Ovary (tissue), 10 donors: ENCODE measurements at places on chromosomes 5 and 9.

- DNase-seq, result no peak
Observed at GRCh38 chr9:4959031-4959430, 26.0 kb upstream of the JAK2 start.

DNA sequence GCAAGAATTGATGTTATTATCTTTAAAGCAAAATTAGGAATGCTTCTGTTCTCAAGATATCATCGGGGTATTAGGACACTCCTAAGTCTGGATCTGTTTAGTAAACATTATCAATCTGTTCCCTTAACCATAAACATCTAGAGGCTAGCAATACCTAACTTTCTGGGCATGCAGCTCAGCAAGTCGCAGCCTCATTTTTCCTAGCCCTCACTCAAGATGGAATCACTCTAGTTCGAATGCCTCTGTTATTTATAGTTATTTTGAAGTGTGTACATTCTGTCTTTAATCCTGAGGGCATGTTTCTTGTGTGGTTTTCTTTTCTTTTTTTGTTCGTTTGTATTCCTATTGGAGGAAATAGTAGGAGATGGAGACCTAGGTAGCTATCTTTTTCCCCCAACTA lies 66.9 kb downstream of the FER start:
- DNase-seq, result no peak

- DNase-seq, result no peak
Observed at GRCh38 chr5:35902046-35902672, 36.3 kb downstream of the CAPSL start.

GRCh38 chr5:151086905-151087360 lies 6.1 kb upstream of the TNIP1 start:
- DNase-seq, result no peak

DNA sequence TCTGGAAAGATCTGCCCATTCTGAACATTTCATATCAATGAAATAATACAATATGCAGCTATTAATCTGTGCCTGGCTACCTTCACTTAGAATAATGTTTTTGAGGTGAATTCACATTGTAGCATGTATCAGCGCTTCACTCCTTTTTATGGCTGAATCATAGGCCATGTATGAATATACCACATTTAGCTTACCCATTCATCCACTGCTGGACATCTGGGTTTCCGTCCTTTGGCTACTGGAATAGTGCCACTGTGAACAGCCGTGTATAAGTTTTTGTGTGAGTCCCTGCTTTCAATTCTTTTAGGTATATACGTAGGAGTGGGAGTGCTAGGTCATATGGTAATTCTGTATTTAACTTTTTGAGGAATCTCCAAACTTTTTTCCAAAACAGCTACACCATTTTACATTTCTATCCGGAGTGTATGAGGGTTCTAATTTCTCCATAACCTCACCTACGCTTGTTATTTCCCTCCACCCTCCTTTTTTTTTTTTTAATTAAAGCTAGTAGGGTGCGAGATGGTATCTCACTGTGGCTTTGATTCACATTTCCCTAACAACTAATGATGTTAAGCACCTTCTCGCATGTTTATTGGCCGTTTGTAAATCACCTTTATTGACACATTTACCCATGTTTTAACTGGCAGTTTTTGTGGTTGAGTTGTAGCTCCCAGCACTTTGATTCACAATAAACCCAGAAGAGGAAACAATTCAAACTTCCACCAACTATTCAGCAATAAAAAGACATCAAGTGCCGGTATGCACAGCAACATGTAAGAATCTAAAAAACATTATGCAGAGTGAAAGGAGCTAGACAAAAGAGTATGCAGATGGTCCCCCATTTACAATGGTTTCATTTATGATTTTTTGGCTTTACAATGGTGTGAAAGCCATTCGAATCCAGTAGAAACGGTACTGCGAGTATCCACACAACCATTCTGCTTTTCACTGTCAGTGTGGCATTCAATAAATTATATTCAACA lies 8.1 kb downstream of the SEMA4D start:
- no peak for DNase-seq

DNA sequence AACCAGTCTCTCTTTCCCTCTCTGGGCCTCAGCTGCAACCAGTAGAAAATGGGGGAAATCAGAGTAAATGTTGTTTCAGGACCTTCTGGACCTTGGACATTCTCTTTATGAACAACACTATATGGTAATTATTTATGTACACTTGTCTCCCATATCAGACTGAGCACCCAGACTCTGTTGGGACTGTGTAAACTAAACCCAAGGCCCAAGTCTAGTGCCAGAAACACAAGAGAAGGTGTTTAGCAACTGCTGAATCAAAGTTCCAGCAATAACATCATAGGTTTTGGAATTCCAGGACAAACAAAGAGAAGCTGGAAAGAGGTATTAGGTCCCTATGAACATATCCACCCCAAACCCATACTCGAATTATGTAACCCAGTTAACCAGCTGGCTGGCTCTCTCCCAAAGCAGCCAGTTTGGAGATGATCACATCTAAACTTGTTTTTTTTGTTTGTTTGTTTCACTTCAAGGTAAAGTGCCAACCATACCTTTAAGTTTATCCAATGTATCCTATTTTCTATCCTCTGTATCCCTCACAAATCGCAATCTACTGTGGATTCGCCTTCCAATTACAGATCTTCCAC lies 1.9 kb upstream of the RNF38 start:
- DNase-seq, result no peak

DNA sequence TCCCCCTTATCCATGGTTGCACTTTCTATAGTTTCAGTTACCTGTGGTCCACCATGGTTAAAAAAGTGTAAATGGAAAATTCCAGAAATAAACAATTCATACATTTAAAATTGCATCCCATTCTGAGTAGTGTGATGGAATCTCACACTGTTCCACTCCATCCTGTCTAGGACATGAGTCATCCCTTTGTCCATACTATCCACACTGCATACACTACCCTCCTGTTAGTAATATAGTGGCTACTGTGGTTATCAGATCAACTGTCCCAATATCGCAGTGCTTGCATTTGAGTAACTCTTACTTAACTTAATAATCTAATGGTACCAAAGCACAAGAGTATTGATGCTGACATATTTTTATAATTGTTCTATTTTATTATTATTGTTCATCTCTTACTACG lies 100.7 kb downstream of the RAB3C start:
- no peak for DNase-seq

DNA sequence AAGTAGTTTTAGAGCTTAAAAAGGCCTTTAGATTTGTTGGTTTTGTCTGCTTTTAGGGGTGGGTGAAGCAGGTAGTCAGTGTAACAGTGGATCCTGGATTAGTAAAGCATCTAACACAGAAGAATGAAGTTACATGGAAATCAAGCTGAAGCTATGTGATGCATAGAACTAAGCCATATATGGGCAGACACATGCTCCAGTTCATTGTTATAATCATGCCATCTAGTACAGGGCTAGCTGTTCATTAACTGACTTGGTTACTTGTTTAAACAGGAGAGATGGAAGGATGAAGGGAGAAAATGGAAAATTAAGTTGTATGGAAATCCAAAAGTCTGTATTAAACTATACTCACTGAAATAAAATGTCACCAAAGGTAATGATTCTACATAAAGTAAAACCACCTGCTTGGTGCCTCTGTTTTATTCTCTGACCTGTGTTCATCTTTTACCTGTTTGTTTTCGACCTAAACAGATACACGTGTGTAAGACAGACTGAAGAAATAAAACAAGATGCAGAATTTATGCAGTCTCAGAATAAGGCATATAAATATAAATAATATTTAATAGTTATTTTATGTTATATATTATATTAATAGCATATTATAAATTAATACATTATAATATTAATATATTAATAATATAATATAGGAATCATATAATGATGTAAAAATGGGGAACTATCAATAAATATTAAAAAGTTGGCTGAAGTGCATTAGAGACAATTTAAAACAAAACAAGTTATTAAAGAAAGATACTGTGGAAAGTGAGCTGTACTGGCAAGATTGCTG lies 33.9 kb downstream of the MRPS30 start:
- no peak for DNase-seq

DNA sequence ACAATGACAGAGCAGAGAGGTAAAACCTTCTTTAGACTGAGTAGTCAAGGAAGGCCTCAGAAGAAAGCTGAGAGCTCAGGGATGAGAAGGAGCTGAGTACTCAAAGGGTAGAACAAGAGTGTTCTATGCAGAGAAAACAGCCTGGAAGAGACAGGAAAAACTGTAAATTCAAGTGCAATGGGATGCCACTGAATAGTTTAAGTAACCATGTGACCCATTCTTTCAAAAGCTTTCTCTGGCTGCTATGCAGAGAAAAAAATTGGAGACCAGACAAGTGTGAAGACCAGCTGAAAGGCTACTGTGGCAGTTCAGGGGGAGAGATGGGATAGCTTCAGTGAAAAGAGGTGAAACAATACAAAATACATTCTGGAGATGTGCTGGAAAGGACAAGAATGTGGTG lies 61.3 kb upstream of the RNF38 start:
- no peak for DNase-seq

- DNase-seq, result no peak
Observed at GRCh38 chr9:2307480-2307879, 292.3 kb downstream of the SMARCA2 start.

- no peak for DNase-seq
Observed at GRCh38 chr5:106601620-106602019, 1069.1 kb downstream of the EFNA5 start.

DNA sequence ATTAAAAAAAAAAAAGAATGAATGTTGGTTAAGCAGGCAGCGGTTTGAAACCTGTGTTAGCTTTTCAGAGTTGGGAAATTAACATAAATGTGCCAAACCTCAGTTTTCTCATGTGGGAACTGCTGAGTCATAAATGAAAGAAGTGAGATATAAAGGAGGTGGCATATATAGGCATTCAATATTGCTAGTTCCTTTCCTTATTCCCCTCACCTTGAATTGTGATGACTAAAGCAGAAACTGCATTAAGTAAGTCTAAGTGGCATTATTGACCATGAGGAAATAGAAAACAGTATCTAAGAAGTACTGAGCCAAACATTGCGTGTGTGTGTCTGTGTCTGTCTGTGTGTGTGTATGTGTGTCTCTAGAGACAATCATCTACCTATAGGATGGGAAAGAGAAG lies 691.2 kb downstream of the TLR4 start:
- no peak for DNase-seq

DNA sequence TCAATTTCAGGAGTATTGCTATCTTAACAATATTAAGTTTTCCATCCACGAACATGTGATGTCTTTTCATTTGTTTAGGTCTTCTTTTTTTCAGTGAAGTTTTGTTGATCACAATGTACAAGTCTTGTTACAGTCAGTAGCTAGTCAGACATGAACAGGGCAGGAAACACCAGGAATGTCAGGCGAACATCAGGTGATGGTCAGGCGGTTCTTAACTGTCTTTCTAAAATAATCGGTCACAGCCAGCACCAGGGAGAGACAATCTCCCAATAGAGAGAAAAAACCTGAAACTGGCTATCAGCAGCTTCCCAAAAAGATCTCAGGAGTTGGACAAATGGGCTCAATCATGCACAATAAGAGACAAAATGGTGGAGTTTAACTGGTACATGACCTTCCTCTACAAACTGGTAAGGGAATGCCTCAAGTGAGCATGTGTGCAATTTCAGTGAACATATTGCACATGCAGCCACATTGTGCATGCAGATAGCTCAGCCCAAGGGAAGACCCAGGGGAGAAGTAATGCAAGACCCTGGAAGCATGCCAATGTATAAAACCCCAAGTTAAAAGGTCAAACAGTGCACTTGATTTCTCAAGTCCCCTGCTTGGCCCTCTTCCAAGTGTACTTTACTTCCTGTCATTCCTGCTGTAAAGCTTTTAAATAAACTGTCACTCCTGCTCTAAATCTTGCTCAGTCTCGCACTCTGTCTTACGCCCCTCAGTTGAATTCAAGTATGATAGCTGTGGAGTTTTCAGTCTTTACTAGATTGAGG lies 176.1 kb upstream of the RASEF start:
- DNase-seq, result no peak

GRCh38 chr5:57858905-57859304 lies 376.3 kb upstream of the ACTBL2 start:
- no peak for DNase-seq

- no peak for DNase-seq
Observed at GRCh38 chr9:5278486-5278885, 26.0 kb downstream of the RLN2 start.

- DNase-seq, result no peak
Observed at GRCh38 chr5:163439092-163439425, 1.7 kb downstream of the CCNG1 start.

- no peak for DNase-seq
Observed at GRCh38 chr5:139951296-139951924, 91.7 kb downstream of the NRG2 start.

DNA sequence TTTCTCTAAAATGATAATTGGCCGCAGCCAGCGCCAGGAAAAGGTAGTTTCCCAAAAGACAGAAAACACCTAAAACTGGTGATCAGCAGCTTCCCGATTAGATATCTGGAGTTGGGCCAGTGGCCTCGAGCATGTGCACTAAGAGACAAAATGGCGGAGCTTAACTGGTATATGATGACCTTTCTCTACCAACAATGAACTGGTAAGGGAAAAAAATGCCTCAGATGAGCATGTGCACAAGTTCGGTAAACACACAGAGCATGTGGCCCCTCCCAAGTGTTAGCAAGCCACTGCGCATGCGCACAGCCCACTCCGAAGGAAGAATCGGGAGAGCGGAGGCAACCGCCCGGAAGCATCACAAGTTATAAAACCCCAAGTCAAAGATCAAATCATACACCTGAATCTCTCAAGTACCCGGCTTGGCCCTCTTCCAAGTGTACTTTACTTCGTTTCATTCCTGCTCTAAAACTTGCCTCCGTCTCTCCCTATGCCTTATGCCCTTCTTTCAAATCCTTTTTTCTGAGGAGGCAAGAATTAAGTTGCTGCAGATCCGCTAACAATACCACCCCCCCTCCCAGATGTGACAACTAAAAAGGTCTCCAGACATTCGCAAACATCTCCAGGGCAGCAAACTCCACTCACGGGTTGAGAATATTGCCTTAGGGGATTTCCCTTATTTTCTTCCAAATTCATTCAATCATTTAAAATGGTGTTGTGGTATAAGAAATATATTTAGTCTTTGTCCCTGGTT lies 15.0 kb upstream of the PTBP3 start:
- peak; percentile 85 for DNase-seq

DNA sequence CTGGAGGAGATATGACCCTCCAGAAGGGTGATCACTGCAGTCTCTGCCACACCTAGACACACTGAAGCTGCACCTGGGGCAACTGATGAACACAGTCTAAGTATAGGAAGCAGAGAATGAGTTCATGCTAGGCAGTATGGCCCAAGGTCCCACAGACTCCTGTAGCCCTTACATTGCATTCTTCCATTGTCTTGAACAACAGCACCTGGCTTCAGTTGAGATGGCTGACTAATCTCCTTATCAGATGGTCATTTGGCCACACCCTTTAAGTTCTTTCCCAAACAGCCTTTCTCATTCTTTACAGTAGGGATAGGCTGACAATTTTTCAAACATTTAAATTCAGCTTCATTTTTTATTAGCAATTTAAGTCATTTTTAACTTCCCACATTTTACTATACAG lies 23.1 kb downstream of the CENPK start:
- DNase-seq, result no peak

GRCh38 chr5:134524272-134524825 lies 1.1 kb upstream of the JADE2 start:
- DNase-seq, result peak; percentile 87

- DNase-seq, result peak; percentile 24
Observed at GRCh38 chr9:86287013-86287412, 4.7 kb upstream of the ISCA1 start.
